ENCODE measurements at places on chromosomes 6 and 20.

GRCh38 chr6:8780653-8781052 lies 345.3 kb upstream of the SLC35B3 start:
- DNase-seq = no peak

GRCh38 chr6:112237595-112237994 lies 16.8 kb downstream of the LAMA4 start:
- no peak for DNase-seq

GRCh38 chr20:6053064-6053775 lies 640 bp downstream of the LRRN4 start:
- no peak for DNase-seq

DNA sequence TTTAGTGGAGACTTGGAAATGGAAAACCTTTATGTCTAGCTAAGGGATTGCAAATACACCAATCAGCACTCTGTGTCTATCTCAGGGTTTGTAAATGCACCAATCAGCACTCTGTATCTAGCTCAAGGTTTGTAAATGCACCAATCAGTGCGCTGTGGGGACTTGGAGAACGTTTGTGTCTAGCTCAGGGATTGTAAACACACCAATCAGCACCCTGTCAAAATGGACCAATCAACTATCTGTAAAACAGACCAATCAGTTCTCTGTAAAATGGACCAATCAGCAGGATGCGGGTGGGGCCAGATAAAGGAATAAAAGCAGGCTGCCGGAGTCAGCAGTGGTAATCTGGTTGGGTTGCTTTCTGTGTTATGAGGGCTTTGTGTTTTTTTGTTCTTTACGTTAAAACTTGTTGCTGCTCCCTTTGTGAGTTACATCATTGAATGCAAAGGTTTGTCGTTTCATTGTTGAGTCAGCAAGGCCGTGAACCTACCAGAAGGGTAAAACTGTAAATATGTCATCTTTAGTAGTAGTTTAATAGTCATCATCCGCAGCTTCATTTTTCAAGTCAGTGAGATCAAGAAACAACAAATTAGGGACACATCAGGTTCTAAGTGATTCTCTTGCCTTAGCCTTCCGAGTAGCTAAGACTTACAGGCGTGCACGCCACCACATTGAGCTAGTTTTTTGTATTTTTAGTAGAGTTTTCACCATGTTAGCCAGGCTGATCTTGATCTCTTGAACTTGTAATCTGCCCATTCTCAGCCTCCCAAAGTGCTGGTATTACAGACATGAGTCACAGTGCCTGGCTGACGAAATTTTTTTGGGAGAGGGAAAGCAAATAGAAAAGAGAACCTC lies 22.7 kb upstream of the NUP153 start:
- no peak for DNase-seq

DNA sequence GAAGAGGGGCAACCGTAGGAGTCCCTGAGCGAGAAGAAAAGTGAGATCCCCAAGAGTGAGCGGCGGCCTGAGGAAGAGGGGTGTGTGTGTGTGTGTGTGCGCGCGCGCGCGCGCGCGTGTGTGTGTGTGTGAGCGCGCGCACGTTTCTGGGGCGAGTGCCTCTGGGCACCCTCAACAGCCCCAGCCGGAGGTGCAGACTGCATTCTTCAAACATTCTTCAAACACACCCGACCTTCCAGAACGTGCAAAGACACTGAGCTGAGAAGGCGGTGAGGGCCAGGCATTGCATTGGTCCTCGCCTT lies 76.2 kb upstream of the FOXP4 start:
- no peak for DNase-seq

DNA sequence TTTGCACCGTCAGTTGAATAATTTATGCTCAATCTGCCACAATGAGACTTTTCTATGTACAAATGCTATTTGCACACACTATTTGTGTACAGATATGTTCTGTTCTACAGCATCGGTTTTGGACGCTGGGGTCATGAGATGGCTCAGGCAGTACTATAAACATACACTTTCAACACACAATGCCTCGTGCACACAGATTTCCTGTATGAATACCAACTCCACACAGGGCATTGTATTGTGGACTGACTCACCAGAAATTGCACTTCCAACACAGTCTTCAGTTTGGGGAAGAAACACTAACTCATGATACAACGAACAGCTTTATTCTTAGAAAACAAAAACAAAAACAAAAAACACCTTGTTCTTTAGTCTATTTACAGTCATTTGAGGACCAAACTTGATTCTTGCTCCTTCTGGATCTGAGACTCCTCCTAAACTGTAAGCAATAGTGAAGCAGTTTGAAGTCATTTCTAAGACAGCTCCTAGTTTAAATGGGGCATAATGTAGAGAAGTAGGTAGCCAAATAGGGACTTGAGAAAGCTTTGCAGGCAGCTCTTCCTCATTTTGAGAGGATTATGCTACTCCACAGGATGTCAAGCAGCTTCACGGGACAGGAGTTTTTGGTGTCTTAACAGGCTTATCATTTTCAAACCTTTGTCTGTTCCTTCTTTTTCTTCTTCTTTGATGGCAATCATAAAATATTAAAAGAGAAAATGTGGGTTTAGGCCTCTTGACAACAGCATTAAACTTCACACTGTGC lies 33.7 kb downstream of the GJA10 start:
- DNase-seq = no peak

DNA sequence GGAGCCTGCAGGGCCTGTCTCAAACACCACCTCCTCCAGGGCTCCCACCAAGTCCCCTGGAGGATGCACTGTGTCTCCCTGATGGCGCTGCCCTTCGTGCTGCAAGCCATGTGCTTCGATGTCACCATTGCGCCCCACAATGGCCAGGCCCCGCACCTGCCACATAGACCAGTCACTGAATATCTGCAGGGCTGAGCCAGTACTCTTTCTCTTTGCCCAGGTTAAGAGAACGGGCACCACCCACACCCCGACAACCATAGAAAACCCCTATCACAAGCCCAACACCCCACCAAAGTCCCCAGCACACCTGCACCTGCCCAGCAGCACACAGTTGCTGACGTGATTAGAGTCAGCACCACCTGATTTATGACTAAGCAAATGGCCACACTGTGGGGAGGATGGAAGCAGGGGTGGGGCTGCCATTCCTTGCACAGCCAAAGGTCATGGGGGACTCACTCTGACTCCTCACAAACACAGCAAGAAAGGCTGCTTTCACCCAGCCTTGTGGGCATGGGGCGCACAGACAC lies 104.3 kb downstream of the SLC23A2 start:
- DNase-seq = no peak

- no peak for DNase-seq
Observed at GRCh38 chr20:53262365-53262764, 290.2 kb downstream of the TSHZ2 start.

DNA sequence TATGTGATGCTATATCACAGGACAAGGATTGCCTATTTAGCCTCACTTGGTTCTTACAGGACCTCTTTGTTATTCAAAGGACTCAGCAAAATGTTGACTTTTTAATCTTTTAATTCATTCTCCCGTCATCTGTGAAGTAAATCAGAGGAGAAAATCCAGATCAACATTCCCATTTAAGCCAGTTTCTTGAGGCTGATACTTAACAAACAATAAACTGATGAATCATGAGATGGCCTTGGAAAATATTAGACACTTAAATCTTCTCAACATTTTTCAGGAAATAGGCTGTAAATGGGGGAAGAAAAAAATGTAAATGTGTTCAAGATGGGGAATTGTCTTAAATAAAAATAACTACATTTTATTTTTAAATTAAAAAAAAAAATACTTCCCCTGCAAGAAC lies 55.9 kb upstream of the UBR2 start:
- no peak for DNase-seq

DNA sequence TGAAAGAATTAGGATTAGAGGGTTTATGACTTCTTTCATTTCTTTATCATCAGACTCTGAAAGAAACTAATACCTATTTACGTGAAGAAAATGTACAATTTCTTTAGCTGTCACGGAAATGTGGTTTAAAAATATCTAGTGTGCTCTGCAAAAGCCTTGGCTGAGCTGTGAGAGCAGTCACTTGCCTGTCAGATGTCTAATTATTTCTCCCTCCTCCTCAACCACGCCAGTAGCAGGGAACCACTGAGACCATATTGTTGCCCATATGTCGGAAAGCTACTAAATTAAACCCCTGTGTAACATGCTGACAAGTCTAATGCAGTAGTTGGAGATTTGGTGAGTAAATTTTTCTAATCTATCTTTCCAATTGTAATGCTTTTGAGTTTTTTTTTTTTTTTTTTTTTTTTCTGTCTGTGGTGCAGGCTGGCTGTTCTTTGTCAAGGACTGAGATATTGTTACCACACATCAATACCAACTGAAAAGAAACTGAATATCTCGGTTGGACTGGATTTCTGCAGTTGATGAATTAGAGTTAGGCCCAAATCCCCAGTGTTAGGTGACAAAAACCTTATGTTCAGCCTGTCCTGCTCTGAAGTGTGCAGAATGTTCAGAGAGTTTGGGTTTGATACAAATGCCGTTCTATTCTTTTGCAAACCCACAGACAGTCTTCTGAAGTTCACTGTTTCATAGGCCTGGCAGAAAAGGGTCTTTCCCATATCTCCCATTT lies 302.9 kb upstream of the SYNCRIP start:
- DNase-seq = no peak

DNA sequence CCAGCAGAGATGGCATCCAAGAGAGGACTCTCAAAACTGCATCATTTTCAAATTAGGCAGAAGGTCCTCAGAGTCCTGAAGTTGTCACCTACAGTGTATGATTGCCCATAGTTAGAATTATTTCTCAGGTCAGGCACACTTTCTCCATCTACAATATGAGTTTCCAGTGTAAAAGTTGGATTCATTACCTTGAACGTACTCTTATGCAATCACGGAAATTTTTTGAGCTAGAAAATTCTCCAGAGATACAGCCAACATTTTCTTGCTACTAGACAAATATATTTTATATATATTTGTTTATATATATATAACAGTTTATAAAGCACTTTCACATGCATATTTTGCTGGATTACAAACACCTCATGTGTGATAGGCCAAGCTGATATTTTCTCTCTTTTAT lies 29.4 kb upstream of the SERPINB1 start:
- no peak for DNase-seq

DNA sequence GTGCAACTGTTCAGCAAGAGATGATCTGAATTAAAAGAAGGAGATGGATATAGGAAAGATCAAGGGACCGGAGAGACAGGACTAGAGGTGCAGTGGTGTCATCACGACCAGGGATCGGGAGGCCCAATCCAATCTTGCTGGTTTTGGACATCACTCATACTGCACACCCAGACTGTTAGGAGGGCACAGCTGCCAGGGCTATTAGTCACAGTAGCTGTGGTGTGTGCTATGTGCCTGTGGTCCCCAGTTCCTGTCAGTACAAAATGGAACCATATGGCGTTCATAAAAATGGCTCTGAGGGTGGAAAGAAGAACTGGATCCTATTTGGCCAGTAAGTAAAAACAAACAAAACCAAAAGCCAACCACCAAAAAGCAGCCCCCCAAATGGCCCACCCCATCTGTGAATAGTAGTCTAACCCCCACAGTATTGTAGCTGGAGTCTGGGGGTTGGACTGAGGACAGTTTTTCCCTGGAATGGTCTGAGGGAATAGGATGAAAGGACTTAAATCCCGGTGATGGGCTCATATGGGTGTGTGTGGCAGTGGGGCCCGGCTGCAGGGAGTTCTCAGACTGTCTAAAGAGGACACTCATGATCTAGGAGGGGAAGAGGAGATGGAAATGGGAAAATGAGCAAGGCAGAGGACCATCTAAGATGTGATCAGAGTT lies 9.3 kb upstream of the NNAT start:
- DNase-seq = no peak

DNA sequence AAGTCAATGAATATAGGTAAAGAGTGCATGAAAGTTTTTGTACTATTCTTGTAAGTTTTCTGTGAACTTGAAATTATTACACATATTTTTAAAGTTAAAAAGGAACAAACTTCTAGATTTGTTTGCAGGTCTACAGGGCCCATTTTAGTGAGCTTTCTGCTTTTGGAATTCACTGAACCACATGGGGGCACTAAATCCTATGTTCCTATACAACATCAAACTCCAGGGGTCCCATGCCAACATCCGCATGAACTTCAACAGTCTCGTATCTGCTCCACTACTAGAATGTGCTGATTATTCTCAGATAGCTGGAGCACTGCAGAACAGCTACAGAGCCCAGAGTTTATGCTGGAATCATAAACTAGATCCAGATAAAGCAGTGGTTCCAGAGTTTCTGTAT lies 347.9 kb upstream of the SPTLC3 start:
- DNase-seq = no peak

DNA sequence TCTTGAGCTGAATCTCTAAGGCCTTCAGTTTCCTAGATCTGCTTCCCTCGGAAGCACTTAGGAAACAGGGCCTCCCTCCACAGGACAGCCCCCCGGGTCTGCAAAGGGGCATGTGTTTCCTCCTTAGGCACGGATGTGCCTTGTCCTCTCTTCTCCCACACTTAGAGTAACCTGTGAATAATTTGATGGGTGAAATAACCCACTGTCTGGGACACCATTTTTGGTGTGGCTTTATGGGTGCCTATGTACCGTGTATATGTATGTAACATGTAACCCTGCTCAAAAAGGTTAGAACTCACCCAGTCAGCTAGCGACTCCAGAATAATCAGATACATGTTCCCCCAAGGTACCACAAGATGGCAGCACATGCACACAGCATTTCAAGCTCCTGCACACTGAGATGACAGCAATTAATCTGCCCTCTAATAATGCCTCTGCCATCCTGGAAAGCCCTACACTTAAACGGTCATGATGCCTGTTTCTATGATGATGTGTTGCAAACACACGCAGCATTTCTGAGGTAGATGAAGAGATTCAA lies 212.0 kb upstream of the PROKR2 start:
- no peak for DNase-seq

- no peak for DNase-seq
Observed at GRCh38 chr20:59785669-59785959, 147.8 kb downstream of the SYCP2 start.

DNA sequence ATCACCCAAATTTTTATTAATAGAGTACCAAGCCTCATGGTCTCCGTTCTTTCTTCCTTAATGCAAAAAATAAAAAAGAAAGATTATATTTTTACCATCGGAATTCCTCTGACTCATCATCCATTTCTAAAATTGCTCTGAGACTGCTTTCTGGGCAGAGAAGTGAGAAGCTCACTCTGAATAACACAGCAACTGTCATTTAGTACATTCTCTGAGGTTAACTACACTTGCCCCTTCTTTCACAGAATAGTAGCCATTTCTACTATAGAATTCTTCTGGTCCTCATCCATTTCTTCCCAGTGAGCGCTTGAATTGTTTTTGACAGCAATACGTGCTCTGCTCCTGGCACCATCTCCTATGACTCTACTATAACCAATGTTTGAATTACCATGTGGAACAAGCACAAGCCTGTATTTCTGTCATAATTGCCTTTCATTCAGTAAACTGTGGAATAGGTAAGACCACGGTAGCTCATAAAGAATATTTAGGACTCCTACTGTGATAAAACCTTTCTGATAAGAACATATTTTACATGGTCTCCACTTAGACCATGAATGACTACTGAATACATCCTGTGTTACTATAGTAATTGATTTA lies 435.5 kb upstream of the NRSN1 start:
- no peak for DNase-seq

GRCh38 chr6:83192456-83192855 lies 609 bp downstream of the PGM3 start:
- DNase-seq = no peak

GRCh38 chr6:108452711-108453195 lies 108.0 kb upstream of the FOXO3 start:
- DNase-seq = no peak

- no peak for DNase-seq
Observed at GRCh38 chr20:35954907-35955251, 577 bp upstream of the SCAND1 start.

- no peak for DNase-seq
Observed at GRCh38 chr20:3796477-3797225, 541 bp downstream of the CDC25B start.

Measured in cortex of kidney (tissue), 1 donor.